ENCODE measurements at places on chromosomes 7 and 10.

GRCh38 chr7:103343758-103344452 is 662 bp downstream of the DNAJC2 start:
- peak; percentile 6 for DNase-seq

DNA sequence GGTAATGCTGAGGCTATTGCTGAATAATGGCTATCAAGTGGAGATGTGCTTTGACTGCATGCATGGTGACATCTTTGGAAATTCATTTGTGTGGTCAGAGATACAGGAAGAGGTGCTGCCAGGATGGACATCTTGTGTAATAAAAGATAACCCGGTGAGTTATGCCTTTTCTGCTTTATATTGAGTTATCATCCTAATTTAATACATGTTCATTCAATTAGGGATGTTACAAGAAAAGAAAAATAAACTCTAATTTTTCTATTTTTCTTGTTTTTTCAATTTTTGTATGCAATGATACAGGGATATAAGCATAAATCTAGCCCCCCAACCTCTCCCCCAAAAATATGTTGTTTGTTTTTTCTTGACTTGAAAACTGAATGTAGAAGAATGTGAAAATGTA is 26.4 kb upstream of the LMOD2 start:
- no peak for DNase-seq

DNA sequence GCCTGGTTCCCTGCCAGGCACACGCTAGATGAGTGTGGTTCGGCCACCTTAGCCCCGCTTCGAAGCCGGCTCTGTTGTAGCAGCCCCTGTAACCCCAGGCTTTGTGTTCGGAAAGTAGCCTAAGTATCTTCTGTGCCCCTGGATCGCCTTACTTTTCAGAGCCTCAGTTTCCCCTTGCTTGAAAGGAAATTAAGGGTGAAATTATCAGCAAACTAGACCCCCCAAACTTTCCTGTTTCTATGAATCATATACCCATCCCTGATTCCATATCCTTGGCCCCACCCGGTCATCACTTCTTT is 312 bp downstream of the PDCD11 start:
- no peak for DNase-seq

GRCh38 chr10:89829887-89830269 is 128.5 kb downstream of the KIF20B start:
- no peak for DNase-seq

- no peak for DNase-seq
These were observed 336.8 kb downstream of the PLXNA4 start for GRCh38 chr7:132239422-132239994.

GRCh38 chr10:102752934-102753664 is 9.4 kb downstream of the WBP1L start:
- no peak for DNase-seq

DNA sequence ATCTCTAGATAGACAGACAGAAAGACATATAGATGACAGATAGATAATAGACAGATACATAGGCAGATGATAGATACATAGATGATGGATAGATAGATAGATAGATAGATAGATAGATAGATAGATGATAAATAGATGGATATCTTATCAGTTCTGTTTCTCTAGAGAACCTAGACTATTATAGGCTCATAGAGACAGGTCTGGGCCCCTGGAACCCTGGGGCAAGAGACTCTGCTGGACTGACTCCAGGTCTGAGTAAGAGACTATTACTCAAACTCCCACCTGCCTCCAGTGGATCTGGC is 58.3 kb downstream of the FRMPD2 start:
- DNase-seq = no peak

GRCh38 chr10:110684800-110685446 is 40.8 kb downstream of the RBM20 start:
- no peak for DNase-seq
